ENCODE measurements at places on chromosomes 5 and 9. TPM values are rescaled to one million over a fixed set of nuclear protein-coding genes. Genes with fewer than 3 reads are reported as not detected.
A peak's percentile ranks its signal among the peaks of the same experiment; 100 is the strongest.

DNA sequence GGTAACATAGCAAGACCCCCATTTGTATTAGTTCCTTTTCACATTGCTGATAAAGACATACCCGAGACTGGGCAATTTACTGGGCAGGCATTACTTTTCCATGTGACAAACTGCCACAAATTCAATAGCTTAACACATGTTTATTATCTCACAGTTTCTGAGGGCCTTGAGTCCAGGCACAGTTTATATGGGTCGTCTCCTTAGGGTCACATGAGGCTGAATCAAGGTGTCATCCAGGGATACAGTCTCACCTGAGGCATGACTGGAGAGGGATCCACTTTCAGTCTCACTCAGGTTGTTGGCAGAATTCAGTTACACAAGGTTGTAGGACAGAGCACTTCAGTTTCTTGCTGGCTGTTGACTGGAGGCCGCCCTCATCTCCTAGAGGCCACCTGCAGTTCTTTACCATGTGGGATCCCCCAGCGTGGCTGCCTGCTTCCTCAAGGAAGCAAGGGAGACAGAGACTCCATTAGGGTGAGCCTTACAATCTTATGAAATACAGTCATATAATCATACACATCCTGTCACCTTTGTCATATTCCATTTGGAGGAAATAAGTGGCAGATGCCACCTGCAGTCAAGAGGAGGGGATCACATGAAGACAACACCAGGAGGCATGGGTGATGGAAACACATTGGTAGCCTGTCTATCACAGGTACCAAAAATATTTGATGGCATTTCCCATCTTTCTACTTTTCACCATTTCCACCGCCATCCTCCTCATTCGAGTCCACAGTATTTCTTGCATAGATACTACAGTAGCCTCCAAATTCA, 15.1 kb upstream of the ERAP1 start:
- no peaks in the 10 kb centered on the region for H3K36me3 ChIP-seq
- H3K4me1 ChIP-seq, result no peaks in the 10 kb centered on the region
- H3K27me3 ChIP-seq, result no peaks in the 10 kb centered on the region
- H3K4me3 ChIP-seq, result no peak overlapping the region

GRCh38 chr9:103025796-103026195, 30.7 kb downstream of the CYLC2 start:
- no peak overlapping the region for H3K27ac ChIP-seq
- DNase-seq, result no peak
- H3K27me3 ChIP-seq, result no peaks in the 10 kb centered on the region
- no peaks in the 10 kb centered on the region for H3K4me1 ChIP-seq
- no peaks in the 10 kb centered on the region for H3K36me3 ChIP-seq

Gene RANBP17
- total RNA-seq, result 6.6 TPM

DNA sequence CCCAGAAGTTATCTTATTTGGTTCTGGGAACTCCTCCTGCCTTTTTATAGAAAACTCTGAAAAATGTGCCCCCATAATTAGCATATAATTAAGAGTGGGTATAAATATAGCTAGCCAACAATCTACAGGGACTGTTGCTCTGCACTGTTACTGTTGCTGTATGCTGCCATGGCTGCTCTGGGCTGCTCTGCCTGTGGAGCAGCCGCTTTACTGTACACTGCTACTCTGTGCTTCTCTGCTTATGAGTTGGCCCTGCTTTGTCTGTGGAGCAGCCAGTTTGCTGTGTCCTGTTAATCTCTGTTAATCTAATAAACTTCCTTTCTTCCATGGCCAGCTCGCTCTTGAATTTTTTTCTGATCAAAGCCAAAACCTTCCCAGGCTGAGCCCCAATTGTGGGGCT, 2244.0 kb upstream of the ACO1 start:
- no peaks in the 10 kb centered on the region for H3K4me1 ChIP-seq
- H3K27me3 ChIP-seq, result no peaks in the 10 kb centered on the region
- H3K4me3 ChIP-seq, result no peak overlapping the region
- DNase-seq, result no peak

- H3K4me3 ChIP-seq, result no peak overlapping the region
- H3K27ac ChIP-seq, result no peak overlapping the region
- no peaks in the 10 kb centered on the region for H3K27me3 ChIP-seq
- H3K4me1 ChIP-seq, result no peaks in the 10 kb centered on the region
- H3K36me3 ChIP-seq, result no peaks in the 10 kb centered on the region
Observed at GRCh38 chr5:62705022-62705421, 126.4 kb downstream of the LRRC70 start.

Gene MGAT1
- 96.2 TPM for total RNA-seq

Gene STOM
- total RNA-seq, result 70.5 TPM

Gene MAST4
- total RNA-seq, result 29.7 TPM

- no peaks in the 10 kb centered on the region for H3K27me3 ChIP-seq
- DNase-seq, result peak; percentile 12
- H3K4me1 ChIP-seq, result peaks cover 9% of the 10 kb centered on the region
- H3K36me3 ChIP-seq, result no peaks in the 10 kb centered on the region
- H3K27ac ChIP-seq, result no peak overlapping the region
- no peak overlapping the region for H3K4me3 ChIP-seq
Observed at GRCh38 chr5:112848116-112848811, 12.8 kb upstream of the SRP19 start.

Gene SPEF2
- 6.3 TPM for total RNA-seq

Gene GPR150
- 3.3 TPM for total RNA-seq

Gene TRAF2
- total RNA-seq, result 5.2 TPM

GRCh38 chr5:77356740-77357139, 135.4 kb downstream of the WDR41 start:
- no peaks in the 10 kb centered on the region for H3K36me3 ChIP-seq
- H3K4me3 ChIP-seq, result no peak overlapping the region
- H3K27ac ChIP-seq, result no peak overlapping the region
- no peak for DNase-seq
- no peaks in the 10 kb centered on the region for H3K27me3 ChIP-seq

Gene PCDHA6
- total RNA-seq, result 3.4 TPM

Gene GMCL2
- not detected for total RNA-seq

Gene FAXDC2
- 10.9 TPM for total RNA-seq

DNA sequence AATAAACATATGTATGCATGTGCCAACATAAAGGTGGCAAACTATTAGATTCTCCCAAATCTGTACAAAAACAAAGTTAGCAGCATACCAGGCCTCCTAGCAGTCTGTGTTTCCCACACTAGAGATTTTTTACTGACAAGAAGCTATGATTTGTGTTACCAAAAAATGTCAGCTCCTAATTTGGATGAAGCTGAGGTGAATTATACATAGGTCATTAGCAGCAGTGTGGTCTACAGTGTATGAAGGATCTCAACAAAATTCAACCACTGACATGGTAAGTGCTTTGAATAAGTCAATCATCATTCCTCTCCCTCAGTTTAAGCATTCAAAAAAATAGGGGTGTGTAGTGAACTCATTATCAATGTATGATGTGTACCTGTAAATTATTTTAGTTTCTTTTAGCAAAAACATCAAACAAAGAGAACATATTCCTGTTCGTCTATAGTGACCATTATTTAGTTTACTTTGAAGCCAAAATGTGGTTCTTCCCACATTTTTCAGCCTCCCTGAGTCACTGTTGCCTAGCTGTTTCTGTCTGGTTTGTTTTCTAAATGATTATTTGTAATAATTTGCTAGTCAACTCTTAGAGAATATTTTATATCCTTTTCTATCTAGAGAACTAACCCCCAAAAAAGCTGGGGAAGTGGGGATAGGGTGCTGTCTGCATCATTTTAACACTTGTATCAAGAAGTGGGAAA, 52.1 kb upstream of the RGMB start:
- no peaks in the 10 kb centered on the region for H3K4me1 ChIP-seq
- H3K36me3 ChIP-seq, result no peaks in the 10 kb centered on the region
- DNase-seq, result no peak
- H3K4me3 ChIP-seq, result no peak overlapping the region
- no peaks in the 10 kb centered on the region for H3K27me3 ChIP-seq

GRCh38 chr5:93582167-93582462, 907 bp upstream of the NR2F1 start:
- no peak for DNase-seq
- no peaks in the 10 kb centered on the region for H3K36me3 ChIP-seq
- no peak overlapping the region for H3K27ac ChIP-seq
- peaks cover 45% of the 10 kb centered on the region for H3K4me1 ChIP-seq
- H3K27me3 ChIP-seq, result no peaks in the 10 kb centered on the region
- no peak overlapping the region for H3K4me3 ChIP-seq

DNA sequence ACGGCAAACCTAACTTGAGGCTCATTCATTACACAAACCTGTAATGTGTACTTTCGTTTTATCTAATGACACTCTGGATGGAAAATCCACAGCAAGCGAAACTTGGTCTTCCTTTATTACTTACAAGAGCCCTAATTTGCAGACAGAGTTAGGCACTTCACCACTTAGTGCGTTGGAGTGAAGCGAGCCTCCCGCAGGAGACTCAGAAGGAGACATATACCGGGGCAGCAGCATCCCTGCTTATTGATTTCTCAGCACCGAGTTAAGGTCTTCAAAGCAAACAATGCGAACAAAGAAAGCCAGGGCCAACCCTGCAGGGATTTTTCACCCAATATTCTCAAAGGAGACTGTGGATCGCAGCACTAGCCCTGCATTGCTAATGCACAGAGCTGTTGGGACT, 28.6 kb downstream of the LSM11 start:
- no peaks in the 10 kb centered on the region for H3K27me3 ChIP-seq
- no peak overlapping the region for H3K4me3 ChIP-seq
- H3K27ac ChIP-seq, result no peak overlapping the region
- no peak for DNase-seq
- no peaks in the 10 kb centered on the region for H3K36me3 ChIP-seq
- H3K4me1 ChIP-seq, result no peaks in the 10 kb centered on the region

DNA sequence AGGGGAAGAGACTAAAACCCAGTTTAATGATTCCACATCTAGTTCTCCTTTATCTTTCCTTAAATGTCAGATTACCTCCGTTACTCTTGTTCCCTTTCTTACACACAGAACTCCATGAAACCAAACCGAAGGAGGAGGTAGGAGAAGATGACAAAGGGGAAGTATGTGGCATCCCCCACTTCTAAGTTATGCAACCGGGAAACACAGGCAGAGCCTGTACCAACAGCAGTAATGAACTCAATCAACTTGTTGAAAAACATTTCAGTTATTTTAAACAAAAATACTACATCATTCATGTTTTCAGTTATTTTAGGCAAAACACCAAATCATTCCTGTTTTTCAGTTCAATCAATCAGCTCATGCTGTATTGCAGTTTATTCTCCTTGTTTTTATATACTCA, 101.8 kb downstream of the PCSK1 start:
- no peak overlapping the region for H3K4me3 ChIP-seq
- H3K27me3 ChIP-seq, result no peaks in the 10 kb centered on the region
- H3K4me1 ChIP-seq, result peaks cover 36% of the 10 kb centered on the region
- H3K27ac ChIP-seq, result no peak overlapping the region
- DNase-seq, result peak; percentile 24
- no peaks in the 10 kb centered on the region for H3K36me3 ChIP-seq

GRCh38 chr9:27586304-27586703, 13.0 kb upstream of the C9orf72 start:
- DNase-seq, result no peak
- no peaks in the 10 kb centered on the region for H3K36me3 ChIP-seq
- no peak overlapping the region for H3K4me3 ChIP-seq
- H3K27me3 ChIP-seq, result no peaks in the 10 kb centered on the region
- H3K4me1 ChIP-seq, result no peaks in the 10 kb centered on the region

Gene USP20
- total RNA-seq, result 23.4 TPM

Gene PCDHGA8
- 10.2 TPM for total RNA-seq

GRCh38 chr5:89721353-89721752, 688.2 kb downstream of the CETN3 start:
- DNase-seq, result no peak
- no peak overlapping the region for H3K4me3 ChIP-seq
- H3K36me3 ChIP-seq, result no peaks in the 10 kb centered on the region
- no peaks in the 10 kb centered on the region for H3K4me1 ChIP-seq
- H3K27ac ChIP-seq, result no peak overlapping the region

DNA sequence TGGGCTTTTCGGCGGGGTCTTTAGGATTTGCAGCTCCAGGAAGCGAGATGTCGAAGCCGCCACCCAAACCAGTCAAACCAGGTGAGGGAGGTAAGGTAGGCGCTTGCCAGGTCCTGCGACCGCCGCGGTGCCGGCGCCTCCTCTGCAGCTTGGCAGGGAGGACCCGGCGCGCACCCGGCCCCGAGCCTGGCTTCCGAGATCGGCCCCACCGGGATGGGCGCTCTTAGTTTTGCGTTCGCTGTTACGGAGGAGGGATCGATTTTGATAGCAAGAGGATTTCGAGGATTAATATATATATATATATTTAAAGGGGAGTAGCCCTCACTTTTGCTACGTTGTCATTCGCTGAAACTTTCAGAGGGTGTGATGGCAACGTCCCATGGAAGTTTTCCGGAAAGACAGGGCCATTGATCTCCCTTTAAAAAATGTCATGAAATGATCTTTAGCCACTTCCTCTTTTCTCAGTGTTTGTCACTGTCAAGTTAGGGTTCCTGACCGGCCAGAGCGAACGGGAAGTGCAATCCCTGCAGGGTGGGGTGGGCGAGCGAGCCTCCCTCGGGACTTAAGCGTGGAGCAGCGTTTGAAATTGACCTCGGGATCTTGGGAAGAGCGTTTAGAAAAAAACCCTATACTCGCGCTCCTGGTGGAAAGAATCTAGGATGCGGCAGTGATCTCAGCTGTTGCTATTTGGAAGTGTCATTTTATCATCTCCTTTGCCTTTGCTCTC, 495 bp downstream of the OSTF1 start:
- H3K36me3 ChIP-seq, result no peaks in the 10 kb centered on the region
- H3K27ac ChIP-seq, result peak overlapping the region; percentile 97
- H3K27me3 ChIP-seq, result no peaks in the 10 kb centered on the region
- peak overlapping the region; percentile 69 for H3K4me3 ChIP-seq
- DNase-seq, result peak; percentile 83

Gene FOXB2
- not detected for total RNA-seq

DNA sequence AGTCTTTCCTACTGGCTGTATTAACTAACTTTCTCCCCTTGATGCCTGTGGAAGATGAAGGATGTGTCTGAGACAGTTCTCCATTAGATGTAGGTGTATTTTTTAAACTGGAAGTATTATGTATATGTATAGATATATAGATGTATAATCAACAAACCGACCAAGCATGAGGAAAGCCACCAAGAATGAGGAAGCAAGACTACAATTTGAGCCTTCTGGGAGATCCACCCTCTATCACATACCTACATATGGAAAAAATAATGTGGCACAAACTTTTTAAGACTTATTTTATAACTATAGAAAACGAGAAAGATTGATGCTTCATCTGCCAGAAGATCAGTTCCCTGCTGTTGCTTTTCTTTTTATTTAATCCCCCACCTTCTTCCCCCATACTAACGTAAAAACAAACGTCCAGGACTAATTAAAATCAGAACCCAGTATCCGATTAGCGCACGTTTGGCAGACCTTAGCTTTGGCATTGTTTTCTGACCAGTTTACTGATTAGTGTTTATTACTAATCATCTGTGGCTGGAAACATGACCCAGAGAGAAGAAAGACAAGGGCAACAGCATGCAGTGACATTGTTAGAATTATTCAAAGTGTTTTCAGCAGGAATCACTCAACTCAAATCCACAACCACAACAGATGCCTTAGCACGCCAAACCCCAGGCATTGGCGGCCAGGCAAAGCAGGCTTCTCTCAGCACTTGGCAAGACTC, 490.2 kb downstream of the EBF1 start:
- H3K4me3 ChIP-seq, result no peak overlapping the region
- H3K27me3 ChIP-seq, result no peaks in the 10 kb centered on the region
- no peak for DNase-seq
- H3K27ac ChIP-seq, result no peak overlapping the region
- H3K36me3 ChIP-seq, result no peaks in the 10 kb centered on the region
- H3K4me1 ChIP-seq, result no peaks in the 10 kb centered on the region

- no peak for DNase-seq
- no peak overlapping the region for H3K27ac ChIP-seq
Observed at GRCh38 chr5:115600766-115601165, 1.5 kb downstream of the TICAM2 start.
